GM23248 (cell line): ENCODE measurements at places on chromosomes 16 and 17.

DNA sequence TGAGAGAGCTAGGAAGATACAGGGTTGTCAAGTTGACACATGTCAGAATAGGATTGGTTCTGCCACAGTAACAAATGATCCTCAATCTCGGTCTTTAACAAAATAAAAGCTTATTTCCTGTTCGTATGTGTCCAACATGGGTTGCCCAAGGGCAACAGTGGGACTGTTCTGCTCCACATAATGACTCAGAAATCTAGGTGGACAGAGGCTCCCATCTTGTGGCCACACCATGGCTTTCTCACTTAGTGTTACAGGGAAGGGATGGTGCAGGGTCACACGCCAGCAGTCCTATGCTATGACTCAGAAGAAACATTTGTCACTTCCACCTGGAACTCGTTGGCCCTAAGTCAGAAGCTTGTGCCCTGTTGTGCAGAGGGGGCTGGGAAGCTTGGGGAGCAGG lies 364.9 kb downstream of the SNX29 start:
- peak; percentile 80 for DNase-seq

GRCh38 chr16:63066552-63066951 lies 1030.3 kb upstream of the CDH8 start:
- DNase-seq = no peak

- no peak for DNase-seq
Observed at GRCh38 chr17:40598619-40599467, 33.6 kb upstream of the CCR7 start.

DNA sequence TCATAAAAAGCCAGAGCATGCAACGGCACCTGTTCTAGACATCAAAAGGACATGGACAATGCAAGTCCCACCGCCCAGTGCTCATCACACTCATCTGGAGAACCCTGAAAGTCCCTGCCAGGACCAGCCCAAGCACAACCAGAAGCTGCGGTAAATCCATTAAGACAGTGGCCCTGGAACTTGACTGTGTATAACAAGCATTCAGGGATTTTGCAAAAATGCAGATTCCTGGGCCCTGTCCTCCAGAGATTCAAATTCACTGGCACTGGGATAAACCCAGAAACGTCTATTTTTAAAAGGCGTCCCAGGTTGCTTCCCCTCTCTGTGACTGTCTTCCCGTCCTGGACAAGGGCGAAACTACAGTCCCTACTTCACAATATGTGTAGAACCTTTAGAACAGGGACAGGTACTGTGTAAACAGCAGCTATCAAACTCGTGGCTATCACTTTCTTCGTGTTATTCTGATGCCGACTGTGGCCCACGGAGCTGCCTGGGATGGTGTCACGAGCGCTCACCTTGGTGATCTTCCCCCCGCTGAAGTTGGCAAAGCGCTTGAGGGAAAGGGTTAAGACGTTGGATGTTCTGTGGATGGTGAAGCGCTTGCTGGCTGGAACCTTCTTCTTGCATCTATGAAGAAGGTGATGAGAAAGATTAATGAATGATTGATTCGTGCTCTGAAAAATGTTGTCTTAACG lies 22.3 kb downstream of the USP36 start:
- DNase-seq = no peak

DNA sequence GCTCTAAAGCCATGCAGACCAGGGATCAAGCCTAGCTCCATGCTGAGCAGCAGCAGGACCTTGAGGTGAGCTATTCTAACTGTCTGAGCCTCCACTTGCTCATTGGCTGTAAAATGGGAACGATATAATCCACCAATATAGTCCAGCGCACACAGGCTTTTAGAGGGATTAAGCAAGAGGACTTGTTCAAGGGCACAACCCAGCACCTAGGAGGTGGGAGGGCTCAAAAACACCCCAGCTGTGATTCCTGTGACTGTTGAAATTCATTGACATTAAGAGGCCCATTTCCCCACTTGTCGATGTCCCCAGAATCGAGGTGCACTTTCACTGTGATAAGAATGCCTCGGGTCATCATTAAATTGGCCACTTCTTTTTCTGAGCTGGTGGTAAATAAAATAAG lies 4.1 kb downstream of the USH1G start:
- DNase-seq = no peak

GRCh38 chr17:36617773-36618172 lies 16.4 kb downstream of the MRM1 start:
- no peak for DNase-seq

GRCh38 chr17:9676820-9677310 lies 31.5 kb downstream of the USP43 start:
- peak; percentile 70 for DNase-seq

- DNase-seq = peak; percentile 48
Observed at GRCh38 chr17:33291248-33292200, 1.6 kb downstream of the ASIC2 start.

GRCh38 chr16:54976651-54977200 lies 46.1 kb downstream of the IRX5 start:
- no peak for DNase-seq

DNA sequence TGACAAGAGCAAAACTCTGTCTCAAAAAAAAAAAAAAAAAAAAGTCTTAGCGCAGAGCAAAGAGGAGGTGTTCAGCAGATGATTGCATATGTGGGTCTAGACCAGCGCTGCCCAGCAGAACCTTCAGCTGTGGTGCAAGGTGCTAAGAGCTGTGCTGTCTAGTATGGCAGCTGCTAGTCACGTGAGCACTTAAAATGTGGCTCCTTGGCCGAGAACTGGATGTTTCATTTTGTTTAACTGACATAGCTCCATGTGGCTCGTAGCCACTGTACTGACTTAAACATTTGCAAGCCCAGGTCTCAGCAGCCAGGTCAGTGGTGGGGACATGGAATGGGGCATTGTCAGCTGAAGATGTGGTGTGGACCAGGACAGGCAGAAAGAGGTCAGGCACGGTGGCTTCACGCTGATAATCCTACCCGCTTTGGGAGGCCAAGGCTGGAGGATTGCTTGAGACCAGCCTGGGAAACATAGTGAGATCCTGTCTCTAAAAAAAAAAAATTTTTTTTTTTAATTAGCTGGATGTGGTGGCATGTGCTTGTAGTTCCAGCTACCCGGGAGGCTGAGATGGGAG lies 9.2 kb downstream of the C1QTNF1 start:
- no peak for DNase-seq

- peak; percentile 45 for DNase-seq
Observed at GRCh38 chr17:81722184-81723120, 10.4 kb downstream of the SLC25A10 start.

DNA sequence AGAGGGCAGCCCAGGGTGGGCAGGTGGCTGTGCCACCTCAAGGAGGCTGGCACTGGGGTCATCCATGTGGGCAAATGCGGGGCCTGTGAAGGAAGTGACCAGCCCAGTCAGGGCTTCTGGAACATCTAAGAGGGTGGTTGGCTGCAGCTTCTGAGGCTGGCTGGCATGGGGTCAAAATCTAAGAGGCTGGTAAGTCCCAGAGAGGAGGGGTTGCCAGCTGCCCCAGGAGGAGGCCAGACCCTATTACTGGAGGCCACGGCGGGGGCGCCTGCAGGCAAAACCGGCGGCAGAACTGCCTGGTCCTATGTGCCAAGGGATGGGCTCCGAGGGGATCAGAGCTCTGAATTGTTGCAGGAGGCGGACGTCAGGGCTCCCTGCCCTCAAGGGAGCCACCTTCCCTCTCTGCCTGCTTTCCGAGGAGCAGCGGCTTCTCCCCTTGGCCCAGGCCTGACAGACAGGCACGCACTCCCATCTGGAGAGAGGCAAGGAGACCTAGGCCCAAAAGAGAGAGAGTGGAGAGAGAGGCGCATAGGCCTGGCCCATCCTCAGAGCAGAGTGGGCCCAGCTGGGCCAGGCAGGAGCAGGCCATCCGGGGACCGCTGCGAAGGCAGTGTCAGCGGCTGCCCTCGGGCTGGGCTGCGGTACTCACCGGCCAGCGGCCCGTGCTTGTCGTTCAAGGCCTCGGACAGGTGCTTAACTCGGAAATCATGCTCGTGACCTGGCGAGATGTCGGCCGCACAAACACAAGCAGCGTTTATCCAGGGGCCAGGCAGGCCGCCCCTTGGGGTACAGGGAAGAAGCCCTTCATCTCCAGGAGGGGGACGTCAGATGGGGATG lies 10.9 kb downstream of the ZACN start:
- no peak for DNase-seq

DNA sequence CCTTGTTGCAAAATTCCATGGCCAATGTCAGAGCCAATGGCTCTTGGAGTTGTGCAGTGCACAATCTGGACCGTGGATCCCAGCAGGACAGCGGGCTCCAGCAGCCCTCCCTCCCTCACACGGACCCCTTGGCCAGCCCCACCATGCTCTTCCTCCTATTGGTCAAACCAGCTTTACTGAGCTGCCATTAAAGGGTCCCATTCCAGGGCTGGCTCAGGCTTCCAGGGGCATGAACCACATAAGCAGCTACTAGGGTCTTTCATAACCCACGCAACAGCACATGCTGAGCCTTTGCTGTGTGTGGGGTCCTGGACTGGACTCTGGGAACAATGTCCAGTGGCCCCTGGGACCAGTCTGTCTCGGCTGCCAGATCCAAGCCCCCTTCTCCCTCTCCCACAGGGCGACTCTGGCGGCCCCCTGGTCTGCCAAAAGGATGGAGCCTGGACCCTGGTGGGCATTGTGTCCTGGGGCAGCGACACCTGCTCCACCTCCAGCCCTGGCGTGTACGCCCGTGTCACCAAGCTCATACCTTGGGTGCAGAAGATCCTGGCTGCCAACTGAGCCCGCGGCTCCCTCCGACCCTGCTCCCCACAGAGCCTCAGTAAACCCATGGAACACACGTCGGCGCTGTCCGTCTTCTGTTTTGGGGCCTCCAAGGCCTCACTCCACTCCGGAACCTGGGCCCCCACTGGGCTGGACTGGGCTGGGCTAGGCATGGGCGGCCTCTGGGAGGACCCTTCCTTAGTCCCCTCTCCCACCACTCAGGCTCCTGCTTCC lies 5.7 kb downstream of the CTRB1 start:
- no peak for DNase-seq

GRCh38 chr17:48551596-48552465 lies 6.9 kb upstream of the HOXB2 start:
- DNase-seq = no peak

- DNase-seq = no peak
Observed at GRCh38 chr17:40978575-40979151, 5.5 kb downstream of the KRT40 start.
